ENCODE measurements at places on chromosomes 3 and 15.

DNA sequence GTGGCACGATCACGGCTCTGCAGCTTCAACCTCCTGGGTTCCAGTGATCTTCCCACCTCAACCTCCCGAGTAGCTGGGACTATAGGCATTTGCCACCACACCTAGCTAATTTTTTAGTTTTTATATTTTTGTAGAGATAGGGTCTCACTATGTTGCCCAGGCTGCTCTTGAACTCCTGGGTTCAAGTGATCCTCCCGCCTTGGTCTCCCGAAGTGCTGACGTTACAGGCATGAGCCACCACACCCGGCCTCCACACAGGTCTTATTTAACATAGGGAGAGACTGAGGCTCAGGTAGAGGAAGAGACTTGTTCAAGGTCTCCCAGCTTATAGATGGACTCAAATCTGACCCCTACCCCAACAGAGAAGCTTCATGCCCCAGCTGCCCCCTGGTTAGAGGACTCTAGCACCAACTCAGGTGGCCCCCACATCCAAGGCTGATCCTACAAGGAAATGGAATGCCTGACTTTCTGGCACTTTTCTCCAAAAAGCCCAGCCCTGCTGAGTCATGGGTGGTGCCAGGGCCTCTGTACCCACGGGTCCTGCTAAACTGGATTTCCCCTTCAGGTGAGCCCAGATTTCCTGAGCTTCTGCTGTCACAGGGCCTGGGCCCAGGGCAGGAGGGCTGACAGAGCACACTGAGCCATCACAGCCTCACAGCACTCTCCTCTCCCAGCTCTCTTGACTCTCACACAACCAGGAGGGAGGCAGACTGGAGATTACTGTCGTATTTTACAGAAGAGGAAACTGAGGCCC lies 5.6 kb downstream of the TMEM40 start:
- no peak for DNase-seq

DNA sequence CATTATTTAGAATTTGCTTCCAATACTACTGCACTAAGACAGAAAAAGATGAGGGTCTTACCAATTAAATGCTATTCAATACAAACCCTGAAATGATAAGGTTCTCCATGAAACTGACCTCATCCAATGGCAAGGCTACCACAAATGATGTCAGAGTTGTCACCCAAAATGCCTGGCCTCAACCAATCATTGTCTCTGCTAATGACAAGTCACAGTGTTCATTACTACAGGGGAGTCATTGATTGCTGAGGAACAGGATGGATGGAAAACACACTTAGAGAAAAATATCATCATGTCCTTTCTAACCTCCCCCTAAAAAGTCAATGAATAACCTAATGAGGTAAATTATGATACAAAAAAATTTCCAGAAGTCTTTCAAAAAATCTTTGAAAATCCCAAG lies 91.0 kb downstream of the FOXP1 start:
- no peak for DNase-seq

- no peak for DNase-seq
These were observed 63.0 kb upstream of the CFAP161 start for GRCh38 chr15:81071120-81071519.

- DNase-seq = no peak
These were observed 284.5 kb downstream of the ZNF385D start for GRCh38 chr3:21466476-21466875.

DNA sequence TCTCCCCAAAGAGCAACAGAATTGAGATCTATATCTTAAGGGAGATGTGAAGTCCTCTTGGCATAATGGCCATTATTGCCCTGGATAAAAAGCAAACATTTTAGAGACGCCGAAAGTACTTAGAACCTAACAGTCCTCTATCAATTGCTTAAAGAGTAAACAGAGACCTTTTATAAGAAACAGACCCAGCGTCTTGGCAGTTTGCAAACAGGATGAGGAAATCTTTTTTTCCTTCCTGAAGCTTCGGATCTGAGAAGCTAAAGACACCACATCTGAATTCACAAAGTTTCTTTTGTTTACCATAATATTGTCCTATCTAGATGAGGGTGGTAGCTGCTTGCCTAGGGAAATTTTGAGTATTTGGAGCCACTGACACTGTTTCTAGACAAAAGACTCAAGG lies 59.9 kb upstream of the LIMD1 start:
- DNase-seq = no peak

DNA sequence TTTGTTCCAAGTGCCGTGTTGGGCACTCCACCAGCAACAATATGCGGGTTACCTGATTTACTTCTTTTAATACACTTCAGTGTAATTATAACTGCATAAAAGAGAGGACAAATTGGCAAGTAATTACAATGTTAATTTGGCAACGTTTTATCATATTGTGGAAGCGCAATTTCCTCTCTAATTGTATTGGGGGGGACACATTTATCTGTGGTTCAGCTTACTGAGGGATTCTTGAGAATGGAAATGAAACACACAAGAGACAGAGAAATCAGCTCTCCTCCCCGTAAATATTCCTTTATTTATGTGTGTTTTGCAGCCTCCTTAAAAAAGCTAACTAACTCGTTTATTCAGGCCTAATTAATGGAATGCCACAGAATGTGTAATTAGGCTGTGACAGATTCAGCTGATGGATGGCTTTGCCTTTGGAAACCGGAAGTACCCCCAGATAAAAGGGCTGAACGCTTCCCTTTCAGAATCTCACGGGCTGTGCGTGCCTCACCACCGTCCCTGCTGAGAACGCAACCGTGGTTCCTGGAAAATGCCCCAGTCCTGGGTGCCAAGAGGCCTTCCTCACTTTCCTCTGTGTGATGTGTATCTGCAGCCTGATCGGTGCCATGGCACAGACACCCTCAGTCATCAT lies 247.1 kb upstream of the ST8SIA2 start:
- peak; percentile 10 for DNase-seq

DNA sequence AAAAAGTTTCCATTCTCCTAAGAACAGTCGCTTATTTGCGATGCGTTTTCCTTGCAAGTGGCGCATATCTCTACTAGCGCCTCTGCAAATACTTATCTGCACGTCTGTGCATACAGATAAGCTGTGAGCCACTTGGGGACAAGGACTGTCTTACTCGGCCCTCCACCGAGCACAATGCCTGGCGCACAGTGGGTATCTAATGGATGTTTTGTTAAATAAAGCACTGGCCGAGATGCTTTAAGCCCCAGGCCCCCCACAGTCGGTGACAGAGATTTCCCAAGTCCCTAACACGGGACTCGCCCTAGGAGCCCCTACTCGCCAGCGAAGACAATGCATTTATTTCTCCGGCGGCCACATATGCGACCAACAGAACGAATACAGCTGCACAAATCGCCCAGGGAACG lies 503 bp downstream of the HLTF start:
- peak; percentile 93 for DNase-seq

- peak; percentile 10 for DNase-seq
These were observed 108.0 kb downstream of the CMSS1 start for GRCh38 chr3:99925584-99926230.

Data from hematopoietic multipotent progenitor cell treated with erythropoietin and hydrocortisone succinate and interleukin-3 and kit ligand, for 4 days (in vitro differentiated cells).